ENCODE measurements at places on chromosomes 6 and 20.

DNA sequence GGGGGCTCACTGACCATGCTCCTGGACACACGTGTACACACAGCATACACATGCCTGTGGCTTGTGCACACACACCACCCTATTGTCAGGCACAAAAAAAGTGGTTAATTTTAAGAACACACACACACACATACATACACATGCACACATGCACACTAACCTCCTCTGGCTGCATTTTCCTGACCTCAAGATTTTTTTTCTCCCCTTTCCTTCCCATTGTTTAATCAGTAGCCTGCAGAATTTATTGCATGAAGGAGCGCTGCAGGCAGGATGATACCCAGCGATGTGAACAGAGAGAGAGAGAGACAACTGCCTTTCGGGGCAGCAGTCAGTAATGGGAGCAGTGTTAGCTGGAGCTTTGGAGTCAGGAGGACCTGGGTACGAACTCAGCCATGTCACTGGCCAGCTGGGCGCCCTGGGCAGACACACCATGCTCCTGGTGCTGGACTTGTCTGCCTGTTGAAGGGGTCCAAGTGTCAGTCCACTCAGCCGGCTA, 990 bp upstream of the TRAF3IP2 start:
- DNase-seq = no peak

DNA sequence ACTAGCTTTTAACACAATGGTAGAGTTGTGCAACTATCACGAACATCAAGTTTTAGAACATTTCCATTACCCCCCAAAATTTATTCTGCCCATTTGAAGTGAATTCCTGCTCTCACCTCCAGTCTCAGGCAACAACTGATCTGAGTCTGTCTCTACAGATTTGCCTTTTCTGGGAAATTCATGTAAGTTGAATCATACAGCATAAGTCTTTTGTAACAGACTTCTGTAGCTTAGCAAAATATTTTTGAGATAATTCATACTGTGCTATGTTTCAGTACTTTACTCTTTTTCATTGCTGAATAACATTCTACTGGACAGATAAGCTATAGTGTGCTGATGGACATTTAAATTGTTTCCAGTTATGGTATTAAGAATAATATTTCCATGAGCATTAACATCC, 447.3 kb upstream of the GJE1 start:
- no peak for DNase-seq

GRCh38 chr20:6660441-6660840, 107.0 kb upstream of the BMP2 start:
- DNase-seq = no peak

- no peak for DNase-seq
Observed at GRCh38 chr6:127118298-127119101, at the start of gene RSPO3. TSS of gene RSPO3 (plus strand) at chr6:127118671. CDS start at chr6:127119193, 522 bp downstream.

DNA sequence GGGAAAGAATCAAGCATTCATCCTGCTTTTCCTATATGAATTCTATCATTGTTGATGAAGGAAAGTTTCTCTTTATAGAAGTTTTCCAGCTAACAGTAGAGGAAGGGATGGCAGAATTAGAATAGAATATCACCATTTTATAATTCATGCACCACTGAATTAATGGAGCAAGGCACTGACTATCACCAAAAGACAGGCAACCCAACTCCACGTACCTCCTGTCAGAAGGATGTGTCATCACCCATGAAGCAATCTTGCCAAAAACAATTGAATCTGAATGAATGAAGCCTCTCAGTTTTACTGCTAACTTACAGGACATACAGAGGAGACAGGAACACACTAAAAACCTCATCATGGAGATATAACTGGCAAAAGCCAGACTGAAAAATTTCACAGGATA, 122.4 kb downstream of the NFATC2 start:
- no peak for DNase-seq

GRCh38 chr20:2358006-2358405, 22.7 kb upstream of the TGM6 start:
- no peak for DNase-seq

GRCh38 chr20:48921883-48922820, 641 bp downstream of the ARFGEF2 start:
- DNase-seq = no peak

DNA sequence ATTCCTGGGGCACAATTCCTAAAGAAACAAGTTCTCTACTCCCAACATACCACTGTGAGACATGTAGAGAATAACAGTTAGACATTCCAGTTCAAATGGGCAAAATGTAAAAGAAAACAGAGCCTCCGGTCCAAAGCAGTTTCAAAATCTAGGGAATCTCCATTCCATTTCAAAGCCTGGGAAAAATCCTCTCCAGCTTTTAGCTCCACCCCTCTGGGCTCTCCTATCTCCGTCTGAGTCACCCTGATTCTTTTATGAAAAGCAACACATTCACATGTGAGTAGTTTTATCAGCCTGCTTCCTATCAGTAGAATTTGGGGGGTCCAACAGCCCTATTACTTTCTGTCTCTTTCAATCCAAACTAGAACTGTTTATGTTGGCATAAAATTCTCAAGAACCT, 3.7 kb downstream of the CSNK2A1 start:
- no peak for DNase-seq

DNA sequence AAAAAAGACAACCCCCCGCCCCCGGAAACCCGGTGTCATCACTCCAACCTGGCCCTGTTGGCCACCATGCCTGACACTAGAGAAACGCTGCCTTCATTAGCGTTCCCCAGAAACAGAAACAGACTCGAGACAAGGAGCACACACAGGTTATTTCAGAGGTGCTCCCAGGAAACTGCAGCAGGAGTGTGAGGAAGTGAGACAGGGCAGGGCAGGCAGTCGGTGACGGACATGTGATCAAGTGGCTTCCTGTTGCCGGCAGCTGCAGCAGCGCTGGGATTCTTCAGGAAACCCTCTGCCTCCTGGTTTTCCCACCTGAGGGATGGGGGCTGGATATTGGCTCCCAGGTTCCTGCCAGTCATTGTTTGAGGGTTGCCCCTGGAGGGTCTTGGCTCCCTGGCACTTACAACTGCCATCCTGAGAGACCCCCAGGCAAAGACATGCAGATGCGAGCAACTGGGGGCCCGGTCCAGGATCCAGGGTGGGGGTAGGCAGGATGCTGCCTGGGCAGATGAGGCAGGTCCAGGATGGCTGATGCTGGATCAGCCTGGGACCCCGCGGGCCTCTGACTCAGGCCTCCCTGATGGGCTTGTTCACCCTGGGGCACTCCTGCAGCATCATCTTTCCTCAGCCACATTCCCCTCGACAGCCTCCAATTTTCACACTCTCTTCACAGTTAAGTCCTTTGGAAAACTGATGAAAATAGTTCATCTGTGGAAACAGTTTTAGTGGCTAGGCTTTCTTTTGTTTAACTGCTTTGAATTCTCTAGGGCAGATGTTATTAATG, 150.7 kb upstream of the SYNDIG1 start:
- no peak for DNase-seq

DNA sequence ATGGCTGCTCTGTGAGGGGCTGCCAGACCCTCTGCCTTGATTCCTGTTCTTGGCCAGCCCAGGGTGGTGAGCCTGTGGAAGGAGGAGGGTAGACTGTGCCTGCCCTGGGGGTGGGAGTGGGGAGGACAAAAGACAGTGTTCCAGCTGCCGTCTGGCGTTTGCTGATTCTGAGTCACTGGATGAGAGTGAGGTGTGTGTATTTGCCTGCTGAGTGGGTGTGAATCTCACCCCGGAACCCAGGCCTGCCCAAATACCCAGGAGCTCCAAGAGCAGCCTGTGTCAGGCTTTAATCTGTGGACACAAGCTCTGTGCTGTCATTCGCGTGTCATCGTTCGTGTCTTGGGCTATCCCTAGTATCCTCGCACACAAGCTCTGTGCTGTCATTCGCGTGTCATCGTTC, 2.6 kb upstream of the LKAAEAR1 start:
- no peak for DNase-seq

GRCh38 chr6:46044881-46045617, 29.4 kb upstream of the CLIC5 start:
- DNase-seq = no peak

- DNase-seq = no peak
Observed at GRCh38 chr6:13368731-13369115, 40.4 kb upstream of the TBC1D7 start.

DNA sequence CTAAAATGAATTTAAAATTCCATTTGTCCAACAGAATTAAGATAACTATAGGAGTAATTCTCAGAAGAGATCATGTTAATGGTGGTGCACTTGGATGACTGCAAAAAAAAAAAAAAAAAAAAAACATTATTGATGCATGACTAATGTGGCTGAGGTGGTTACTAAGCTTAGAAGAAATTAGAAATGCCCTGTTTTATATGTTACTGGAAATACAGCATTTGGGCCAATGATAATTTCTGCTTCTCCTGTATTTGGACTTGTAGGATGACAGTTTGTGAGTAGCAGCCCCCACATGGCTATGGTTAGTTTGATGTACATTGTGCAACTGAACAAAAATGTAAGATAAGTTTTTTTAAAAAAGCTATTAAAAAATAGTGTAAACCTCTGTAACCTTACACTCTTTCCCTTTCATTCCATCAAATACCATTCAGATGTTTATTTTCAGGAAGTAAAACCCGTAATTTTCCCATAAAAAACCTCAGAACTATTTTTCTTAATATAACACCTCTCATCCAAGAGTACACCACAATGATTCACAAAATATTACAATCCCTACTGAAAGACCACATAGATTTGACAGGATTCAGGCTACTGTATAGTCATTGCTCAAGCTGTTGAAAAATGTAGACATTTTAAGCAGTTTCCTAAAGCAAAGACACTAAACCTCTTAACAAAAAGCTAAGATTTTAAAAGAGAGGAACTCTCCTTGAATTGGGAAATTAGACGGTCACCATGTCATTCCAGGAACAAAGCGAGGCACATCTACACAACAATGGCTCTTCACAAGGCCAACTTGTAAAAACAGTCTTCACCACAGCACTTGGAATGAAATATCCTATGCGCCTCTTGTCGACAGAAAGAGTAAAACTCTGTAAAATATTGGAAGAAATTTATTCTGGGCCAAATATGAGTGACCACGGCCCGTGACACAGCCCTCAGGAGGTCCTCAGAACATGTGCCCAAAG, 83.0 kb downstream of the WDR27 start:
- peak; percentile 56 for DNase-seq

DNA sequence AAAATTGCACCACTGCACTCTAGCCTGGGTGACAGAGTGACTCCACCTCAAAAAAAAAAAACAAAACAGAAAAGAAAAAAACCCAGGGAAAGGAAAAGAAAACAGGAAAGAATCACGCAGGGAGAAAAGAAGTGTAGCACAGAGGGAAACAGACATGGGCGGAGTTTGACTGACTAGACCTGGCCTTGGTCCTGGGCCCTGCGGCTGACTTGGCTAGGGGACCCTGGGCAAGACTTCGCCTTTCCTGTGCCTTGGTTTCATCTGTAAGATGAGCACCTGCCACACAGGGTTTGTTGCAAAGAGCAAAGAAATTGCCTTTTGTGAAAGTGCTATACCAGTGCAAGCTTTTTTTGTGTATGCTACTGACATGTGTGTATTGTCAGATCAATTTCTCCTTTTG, 71.3 kb upstream of the KCNG1 start:
- DNase-seq = no peak

DNA sequence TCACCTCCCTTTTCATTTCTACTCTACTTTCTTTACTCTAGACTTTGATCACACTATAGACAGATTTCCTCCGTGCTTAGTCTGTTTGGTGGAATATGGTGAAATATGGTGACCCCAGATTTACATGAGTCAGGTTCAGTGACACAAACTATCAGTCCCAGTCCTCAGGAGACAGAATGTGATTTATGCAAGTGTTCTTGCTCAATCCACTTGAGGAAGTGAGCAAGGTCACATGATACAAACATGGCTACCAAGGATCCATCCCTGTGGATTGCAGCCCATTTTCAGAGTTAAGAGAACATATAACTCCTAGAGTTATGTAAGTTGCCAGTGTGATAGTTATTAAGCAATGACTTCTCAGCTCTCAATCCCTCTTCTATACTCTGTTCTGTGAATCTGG, 23.7 kb upstream of the TSHZ2 start:
- DNase-seq = no peak

DNA sequence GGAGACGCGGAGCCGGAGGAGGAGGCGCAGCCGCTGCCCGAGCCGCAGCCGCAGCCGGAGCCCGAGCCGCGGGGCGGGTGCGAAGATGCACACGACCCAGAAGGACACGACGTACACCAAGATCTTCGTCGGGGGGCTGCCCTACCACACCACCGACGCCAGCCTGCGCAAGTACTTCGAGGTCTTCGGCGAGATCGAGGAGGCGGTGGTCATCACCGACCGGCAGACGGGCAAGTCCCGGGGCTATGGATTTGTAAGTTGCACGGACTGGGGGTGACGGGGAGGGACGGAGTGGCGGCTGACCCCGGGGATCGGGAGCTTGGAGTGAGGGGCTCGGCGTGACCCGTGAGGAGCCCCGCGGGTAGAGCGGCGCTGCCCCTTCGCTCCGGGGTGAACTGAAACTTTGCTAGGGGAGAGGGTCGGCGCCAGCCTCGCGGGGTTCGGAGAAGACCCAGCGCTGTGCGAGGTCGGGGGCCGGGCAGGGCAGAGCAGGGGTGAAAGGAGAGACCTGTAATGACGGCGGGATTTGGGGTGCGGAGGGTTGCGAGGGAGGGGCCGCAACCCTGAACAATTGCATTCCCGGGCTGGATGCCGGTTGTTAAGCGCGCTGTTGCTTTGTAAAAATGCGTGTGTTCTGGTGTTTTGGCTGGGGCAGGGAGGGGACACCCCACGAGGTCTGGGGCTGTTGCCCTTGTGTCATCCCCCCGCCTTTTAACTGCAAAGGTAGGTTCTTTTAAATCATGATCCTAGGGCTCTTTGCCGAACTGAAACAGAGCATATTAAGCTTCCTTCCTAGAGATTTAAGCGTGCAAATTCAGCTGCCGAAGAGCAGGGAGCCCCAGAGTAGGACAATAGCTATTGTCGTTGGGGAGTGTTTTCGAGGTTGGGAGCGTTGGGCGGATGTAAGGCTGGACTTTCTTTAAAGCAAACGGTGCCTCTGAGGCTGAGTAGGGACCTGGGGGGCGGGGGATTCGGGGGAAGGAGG, 628 bp downstream of the RBM24 start:
- DNase-seq = no peak

DNA sequence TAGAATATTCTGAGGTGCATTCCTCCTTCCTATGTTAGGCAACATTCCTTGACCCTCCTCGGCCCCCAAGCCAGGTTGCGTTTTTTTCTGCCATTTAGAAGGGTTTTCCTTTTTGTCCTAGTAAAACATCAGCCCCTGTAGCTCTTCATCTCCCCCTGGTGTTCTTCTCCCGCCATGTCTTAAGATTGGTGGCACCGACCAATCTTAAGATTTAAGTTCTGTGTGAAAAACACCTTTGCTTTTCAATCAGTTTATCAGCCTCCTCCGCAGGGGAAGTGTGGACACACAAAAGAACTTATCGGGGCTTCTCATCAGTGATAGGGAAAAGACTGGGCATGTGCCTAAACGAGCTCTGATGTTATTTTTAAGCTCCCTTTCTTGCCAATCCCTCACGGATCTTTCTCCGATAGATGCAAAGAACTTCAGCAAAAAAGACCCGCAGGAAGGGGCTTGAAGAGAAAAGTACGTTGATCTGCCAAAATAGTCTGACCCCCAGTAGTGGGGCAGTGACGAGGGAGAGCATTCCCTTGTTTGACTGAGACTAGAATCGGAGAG, 719 bp upstream of the EDN1 start:
- DNase-seq = no peak

GRCh38 chr6:43125119-43125518, 46.0 kb upstream of the SRF start:
- no peak for DNase-seq

- DNase-seq = no peak
Observed at GRCh38 chr6:127971945-127972391, 71.1 kb upstream of the THEMIS start.

- DNase-seq = no peak
Observed at GRCh38 chr6:147108259-147108910, 95.8 kb upstream of the STXBP5 start.

Measured in iPS DF 19.7 (cell line).